ENCODE measurements at places on chromosomes 12 and 14.

DNA sequence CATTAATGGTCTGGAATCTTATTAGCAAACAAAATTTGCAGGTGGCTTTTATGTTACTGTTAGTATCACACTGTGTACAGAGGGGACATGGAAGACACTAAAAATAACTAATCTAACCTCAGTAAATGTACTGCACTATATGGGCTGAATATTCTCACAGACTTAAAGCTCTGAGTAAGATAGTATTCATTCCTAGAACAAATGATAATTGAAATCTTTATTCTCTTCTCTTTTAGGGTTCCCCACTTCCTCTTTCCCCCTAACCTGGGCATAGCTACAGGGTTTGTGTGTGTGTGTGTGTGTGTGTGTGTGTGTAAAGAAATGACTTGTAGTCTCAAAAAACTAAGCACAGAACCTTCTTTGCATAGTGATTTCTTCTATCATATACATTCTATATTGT, 21.4 kb upstream of the HECTD1 start:
- DNase-seq: no peak

GRCh38 chr12:18275981-18276380, 14.7 kb downstream of the PIK3C2G start:
- peak; percentile 89 for DNase-seq

DNA sequence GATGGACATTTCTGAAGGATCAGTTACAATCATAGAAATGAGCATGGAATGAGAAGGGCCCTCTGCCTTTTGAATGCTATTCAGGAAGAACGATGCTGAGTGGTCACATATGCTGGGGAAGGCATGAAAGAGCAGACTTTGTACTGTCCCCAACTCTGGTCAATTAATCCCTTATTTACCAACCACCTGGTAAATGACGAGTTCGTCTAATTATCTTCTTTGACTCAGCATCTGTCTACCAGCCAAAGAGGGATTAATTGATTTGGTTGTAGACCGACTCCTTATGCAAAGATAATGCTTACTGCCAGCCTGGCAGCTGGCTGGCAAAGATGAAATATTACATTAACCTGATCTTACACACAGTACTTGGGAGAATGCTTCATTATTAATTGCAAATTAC, 152.2 kb downstream of the CHST11 start:
- DNase-seq: no peak

DNA sequence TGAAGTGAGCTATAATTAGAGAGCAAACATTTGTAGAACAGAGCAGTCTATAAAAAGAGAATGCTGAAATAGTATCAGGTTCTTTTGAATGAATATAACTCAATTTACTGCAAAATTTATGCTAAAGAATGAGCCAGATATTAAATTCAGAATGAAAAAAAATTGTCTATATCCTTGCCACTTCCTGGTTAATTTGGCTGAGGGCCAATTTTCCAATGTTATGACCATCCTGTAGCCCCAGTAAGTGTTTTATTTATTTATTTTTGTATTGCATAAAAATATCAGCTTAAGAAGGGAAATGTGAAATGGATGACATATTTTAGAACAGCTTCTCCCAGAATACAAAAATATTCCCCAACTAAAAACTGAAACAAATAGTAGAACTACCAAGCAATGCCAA, 263.4 kb downstream of the SOX5 start:
- no peak for DNase-seq

DNA sequence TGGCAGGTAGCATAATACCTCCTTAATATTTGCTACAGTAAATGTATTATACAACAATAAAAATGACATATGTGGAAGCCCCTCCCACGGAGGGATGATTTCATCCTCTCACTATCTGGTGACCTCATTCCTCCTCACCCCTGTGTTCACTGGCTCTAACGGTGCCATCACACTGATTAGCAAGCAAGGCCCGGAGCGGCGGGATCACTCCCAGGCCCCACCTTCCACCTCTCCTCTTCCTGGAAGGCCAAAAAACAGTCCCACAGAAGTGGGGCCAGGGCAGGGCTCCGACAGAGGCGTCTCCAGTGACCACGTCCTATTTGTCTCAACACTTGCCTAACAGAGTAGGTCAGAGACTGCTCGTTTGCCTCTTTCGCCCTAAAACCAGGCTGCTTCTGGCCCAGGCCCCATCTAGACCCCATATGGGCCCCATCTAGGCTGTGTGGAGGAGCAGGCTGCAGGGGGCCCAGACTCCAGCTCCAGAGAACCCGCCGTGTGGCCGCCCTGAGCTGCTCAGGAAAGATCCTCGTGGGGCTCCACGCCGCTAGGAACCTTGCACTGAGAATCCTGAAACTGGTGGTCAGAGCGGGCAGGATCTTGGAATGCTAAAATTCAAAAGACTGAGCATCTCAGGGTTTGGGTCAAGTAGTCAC, 3.7 kb downstream of the SELPLG start:
- peak; percentile 94 for DNase-seq

DNA sequence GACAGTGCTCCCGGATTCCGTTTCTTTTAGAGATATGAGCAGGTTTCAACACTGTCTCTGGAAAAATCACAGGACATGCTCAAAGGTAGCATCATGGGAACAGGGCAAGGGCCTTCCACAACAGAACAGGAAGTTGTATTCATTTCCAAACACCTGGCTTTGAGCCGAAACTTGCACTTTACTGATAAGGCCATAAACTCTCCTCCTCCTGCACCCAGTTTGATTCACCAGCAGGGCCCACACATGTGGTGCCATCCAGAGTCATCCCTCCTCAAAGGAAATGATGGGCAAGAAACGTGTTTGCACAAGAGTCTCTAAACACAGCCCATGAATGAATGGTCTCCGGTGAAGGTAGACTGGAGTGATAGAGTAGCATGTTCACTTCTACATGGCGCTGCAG, 268.4 kb upstream of the FKBP4 start:
- no peak for DNase-seq

DNA sequence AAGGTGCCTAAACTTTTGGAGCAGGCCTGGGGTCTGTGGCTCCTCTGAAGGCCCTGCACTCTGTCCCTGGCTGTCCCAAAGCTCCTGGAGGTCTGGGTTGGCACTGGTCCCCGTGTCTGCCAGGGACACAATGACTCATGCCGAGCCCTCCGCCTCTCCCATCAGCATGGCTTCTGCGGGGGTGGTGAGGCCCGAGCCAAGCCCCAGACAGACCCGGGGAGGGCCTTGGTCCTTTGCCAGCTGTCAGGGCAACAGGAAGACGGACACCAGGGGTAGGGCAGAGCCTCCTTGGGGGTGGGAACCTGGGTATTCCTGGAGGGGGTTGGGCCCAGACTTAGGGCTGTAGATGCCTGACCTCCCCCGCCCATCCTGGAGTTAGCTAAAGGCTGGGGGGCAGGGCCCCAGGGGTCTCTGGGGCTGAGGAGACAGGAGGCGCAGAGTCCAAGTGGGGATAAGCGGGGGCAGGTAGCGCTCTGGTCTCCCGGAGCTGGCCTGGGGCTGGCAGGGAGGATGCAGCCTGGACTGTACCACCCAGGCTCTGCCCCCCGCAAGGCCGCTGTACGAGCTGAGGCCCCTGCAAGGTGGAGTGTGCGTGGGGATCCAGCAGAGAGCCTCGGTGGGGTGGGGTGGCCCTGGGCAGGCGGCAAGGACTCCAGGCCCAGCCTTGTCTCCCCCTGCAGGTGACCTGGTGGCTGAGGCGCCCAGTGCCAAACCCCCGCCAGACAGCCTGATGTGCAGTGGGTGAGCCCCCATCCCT, 16.4 kb upstream of the PUS1 start:
- peak; percentile 82 for DNase-seq

DNA sequence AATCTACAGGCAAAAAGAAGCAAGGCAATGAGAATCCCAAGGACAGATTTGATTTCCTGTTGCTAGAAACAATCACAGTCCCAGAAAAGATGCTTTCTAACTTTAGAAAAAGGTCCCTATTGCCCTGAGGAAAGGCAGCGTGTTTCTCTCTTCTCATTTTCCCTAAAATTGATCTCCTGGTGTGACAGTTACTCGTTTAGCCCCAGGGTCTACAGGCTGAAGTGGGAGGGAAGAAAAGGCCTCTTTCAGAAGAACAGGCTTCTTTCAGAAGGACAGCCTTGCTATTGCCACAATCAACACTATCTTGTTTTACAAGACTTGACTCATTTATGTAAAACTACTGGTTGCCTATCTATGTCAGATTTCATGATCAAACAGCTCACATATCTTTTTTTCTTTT, 121.8 kb upstream of the OR4E1 start:
- no peak for DNase-seq

DNA sequence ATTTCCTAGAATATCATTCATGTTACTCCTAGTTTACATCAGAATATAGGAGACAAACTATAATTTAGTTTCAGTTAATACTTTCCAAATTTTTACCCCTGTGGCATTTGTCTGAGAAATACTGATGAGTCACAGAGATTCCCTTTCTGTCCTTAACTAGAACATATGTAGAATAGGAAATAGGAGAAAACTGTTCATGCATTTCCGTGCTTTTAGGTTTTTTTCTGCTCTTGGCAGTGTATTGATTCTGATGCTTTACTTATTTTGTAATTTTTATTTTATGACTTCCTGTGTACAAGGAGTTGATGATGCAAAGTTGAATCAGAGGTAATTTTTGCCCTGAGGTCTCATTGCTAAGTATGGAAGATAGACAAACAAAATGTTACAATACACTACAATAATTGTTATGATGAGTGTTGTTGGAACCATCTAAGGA, 23.0 kb downstream of the MNAT1 start:
- DNase-seq: peak; percentile 92

DNA sequence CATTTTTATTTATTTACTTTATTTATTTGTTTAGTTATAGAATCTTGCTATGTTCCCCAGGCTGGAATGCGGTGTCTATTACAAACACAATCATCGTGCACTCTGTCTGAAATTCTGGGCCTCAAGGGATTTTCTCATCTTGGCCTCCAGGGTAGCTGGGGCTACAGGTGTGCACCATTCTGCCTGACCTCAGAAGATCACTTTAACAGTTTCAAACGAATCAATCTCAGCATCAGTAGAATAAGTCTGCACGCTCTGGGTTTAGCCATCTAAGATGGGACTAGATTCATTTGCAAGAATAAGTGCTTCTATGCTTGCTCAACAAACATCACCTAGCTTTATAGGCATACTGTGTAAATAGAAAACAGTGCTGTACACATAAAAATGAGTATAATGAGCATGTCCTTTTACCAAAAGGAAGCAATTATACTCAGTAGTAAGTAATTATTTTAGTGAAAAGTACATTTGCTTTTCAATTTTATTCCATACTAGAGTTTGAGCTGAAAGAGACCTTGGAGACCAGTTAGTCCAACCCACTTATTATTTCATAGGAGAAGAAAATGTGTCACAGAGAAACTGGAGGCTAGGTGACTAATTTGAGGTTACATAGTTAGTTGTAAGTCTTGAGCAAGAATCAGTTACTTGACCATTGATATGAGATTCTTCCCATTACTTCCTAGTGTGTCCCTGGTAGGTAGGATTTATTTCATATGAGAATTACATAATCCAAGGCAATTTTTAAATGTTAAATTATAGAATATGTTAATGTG, 456.5 kb upstream of the LMO3 start:
- peak; percentile 75 for DNase-seq

- peak; percentile 84 for DNase-seq
These were observed 1.6 kb downstream of the ART4 start for GRCh38 chr12:14841761-14842160.

- DNase-seq: peak; percentile 8
These were observed 311.7 kb upstream of the E2F7 start for GRCh38 chr12:77377116-77377515.

GRCh38 chr12:2998789-2999264, 39.6 kb downstream of the TEAD4 start:
- peak; percentile 80 for DNase-seq

DNA sequence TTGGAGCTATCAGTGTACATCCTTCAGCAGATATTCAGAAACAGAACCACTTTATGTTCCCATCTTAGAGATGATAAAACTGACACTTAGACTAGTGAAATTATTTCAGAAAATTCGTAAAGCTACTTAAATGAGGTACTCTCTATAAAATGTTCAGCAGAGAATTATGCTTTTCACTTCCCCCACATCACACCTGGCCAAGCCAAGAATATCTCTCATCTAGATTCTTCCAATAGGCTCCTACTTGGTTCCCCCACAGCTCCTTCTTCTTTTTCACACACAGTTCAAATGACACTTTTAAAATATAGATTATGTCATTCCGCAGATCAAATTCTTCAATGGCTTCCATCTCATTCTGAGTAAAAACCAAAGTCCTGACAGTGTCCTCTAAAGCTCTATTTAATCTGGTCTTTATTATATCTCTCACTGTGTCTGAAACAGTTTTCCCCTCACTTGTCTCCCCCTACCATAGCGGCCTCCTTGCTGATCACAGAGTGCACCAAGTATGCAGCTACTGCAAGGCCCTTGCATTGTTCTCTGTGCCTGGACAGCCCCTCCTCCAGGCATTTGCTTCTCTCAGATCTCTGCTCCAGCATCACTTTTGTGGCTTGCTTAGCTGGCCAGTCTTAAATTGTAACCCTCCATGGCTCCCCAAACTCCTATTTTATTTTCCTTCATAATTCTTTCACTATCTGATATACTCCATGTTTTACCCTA, 736.8 kb upstream of the USP15 start:
- DNase-seq: no peak

DNA sequence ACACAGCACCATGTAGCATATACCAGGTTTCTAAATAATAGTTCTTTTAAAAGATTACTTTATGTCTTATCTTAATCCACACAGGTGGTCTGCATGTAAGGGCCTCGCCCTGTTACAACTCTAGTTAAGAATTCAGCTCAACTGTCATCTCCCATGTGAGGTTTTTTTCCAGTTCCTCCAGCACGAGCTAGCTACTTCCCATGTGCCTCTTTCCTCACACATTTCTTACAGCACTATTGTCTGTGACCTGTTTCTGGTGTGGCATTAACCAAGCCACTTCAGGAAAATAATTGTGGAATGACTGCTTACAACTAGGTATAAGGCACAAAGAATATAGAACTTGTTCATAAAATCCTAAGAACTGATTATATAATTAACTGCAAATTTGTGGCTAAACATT, 65.5 kb downstream of the SH2B3 start:
- no peak for DNase-seq

DNA sequence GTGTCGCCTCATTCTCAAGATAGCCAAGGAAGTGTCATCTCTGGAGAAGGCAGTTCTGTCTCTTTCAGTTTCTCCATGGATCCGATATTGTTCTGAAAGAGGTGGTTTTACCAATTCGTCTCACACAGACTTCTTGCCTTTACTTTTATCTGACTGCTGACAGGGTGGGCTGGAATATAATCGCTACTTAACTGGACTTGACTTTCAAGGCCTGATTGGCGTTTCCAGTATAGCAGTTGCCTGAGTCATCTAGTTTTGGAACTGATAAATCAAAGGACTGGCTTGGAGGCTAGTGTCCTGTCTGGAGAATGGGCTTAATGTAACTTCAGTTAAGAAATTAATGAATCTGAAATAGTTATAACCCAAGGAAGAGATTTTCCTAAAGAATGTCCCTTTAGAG, 21.6 kb downstream of the PRKCH start:
- no peak for DNase-seq
